ENCODE measurements at places on chromosomes 3 and 15.

- no peak overlapping the region for H3K27ac ChIP-seq
- no peak overlapping the region for H3K4me3 ChIP-seq
- no peaks in the 10 kb centered on the region for H3K36me3 ChIP-seq
- no peaks in the 10 kb centered on the region for H3K4me1 ChIP-seq
Measured at GRCh38 chr15:27254055-27254454, 283.1 kb downstream of the GABRG3 start.

DNA sequence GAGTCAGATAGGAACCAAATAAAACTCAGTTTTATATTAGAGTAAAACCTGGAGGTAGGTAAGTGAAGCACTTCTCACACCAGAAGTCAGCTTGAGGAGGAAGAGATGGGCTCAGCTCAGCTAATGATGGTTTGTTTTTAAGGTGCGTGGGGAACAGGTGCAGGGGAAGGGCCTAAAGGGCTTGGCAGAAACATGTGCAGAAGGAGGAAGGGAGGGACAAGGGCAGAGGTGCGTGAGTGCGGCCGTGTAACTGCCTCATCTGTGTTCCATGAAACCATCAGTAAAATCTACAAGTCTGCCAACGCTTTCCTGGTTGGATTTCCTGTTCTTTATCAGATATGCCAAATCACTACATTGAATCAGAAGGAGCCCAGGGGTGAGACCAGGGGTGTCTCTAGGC, 19.9 kb downstream of the FYCO1 start:
- peaks cover 49% of the 10 kb centered on the region for H3K36me3 ChIP-seq
- H3K27me3 ChIP-seq, result no peaks in the 10 kb centered on the region
- no peak for DNase-seq
- H3K27ac ChIP-seq, result peak overlapping the region; percentile 38

DNA sequence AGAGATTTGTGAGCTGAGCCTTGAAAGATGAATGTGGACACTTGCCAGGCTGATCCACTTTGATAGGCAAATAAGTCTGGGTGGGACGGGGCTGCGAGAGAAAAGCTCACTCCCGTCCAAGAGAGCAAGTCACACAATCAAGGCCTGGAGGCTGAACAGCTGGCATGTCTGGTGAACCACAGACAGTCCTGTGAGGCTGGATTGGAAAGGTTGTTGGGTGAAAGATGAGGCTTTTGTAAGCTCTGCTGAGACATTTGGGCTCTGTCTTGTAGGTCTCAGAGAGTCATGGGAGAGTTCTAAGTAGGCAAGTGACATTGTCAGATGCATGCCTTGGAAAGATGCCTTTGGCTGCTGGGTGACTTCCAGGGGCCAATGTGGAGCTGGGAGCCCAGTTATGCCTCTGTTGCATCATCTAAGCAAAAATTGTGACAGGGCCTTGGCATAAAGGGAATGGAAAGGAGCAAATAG, 38.5 kb downstream of the RPLP1 start:
- no peaks in the 10 kb centered on the region for H3K36me3 ChIP-seq
- H3K4me1 ChIP-seq, result no peaks in the 10 kb centered on the region
- no peak overlapping the region for H3K4me3 ChIP-seq
- no peak for DNase-seq
- no peak overlapping the region for H3K27ac ChIP-seq

GRCh38 chr3:54746722-54747121, 181.1 kb downstream of the LRTM1 start:
- H3K4me1 ChIP-seq, result no peaks in the 10 kb centered on the region
- DNase-seq, result no peak
- no peaks in the 10 kb centered on the region for H3K36me3 ChIP-seq
- H3K27ac ChIP-seq, result no peak overlapping the region

DNA sequence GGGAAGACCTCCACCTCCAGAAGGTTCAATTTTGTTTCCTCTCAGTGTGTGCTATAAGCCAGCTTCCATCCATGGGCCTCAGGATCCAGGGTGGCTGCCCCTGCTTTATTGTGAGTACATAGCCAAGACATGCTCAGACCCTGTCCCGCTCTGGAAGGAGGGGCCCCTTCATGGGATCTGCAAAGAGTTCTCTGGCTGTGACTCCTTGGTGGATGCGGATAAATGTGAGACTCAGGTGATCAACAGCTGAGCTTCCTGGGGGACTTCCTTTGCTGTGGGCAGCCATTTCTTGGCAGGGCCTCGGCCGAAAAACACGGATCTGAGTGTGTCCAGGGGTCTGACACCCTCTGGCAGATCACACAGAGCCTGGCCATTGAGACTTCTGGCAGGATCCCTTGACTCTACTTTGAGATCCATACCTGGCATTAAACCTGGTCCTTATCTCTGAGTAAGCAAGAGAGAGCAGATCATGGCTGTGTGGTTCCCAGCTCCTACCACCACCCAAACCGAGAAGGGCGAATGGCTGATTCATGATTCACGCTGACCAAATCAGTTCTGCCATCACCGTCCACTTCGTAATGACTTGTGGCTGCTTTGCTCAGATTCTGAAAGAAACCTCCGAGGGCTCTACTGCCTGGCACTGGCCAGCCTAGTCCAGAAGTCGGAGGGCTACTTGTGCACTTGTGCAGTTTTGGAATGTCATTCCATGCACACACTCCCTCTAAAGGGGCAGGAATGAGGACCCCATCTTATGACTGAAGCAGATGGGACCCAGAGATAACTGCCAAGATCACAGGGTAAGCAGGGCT, 68.1 kb downstream of the SENP2 start:
- no peak for DNase-seq
- H3K27ac ChIP-seq, result no peak overlapping the region
